ENCODE measurements at places on chromosomes 13 and 19. TPM values are rescaled to one million over a fixed set of nuclear protein-coding genes. Genes with fewer than 3 reads are reported as not detected.

Gene ACTMAP
- total RNA-seq = 2.0 TPM

Gene AMH
- 1.1 TPM for total RNA-seq

Gene GNG7
- total RNA-seq = 0.44 TPM

Gene PCDH20
- not detected for total RNA-seq

Gene SCGB2B2
- total RNA-seq = under 0.01 TPM

Gene IQCN
- 0.57 TPM for total RNA-seq

Gene GPR12
- not detected for total RNA-seq

Gene PSG7
- total RNA-seq = not detected

Gene SBK3
- total RNA-seq = not detected

Gene FOSB
- total RNA-seq = 3.6 TPM

Gene AP1M2
- total RNA-seq = 0.22 TPM

Gene TMEM205
- 54.3 TPM for total RNA-seq

Gene EXOSC5
- 18.0 TPM for total RNA-seq

Gene LRRC25
- total RNA-seq = 0.44 TPM

Gene SLC10A2
- not detected for total RNA-seq

Gene ATP4B
- total RNA-seq = not detected

Gene SBK2
- total RNA-seq = not detected

Gene SRRM5
- 0.22 TPM for total RNA-seq

Gene ZNF805
- total RNA-seq = 36.5 TPM

Gene HIPK4
- 0.14 TPM for total RNA-seq

Gene SNRPD2
- 234 TPM for total RNA-seq

Gene COX6B2
- 0.22 TPM for total RNA-seq

Gene KLK15
- not detected for total RNA-seq

Gene ZNF486
- 8.8 TPM for total RNA-seq

Gene ADPRHL1
- total RNA-seq = 3.3 TPM

Gene SPTBN4
- total RNA-seq = 0.14 TPM

Gene DPY19L3
- total RNA-seq = 27.4 TPM

Gene FGF9
- 0.22 TPM for total RNA-seq

Gene SIAH3
- total RNA-seq = not detected

Gene TPTE2
- not detected for total RNA-seq

Gene PRR20B
- not detected for total RNA-seq

Gene ATP7B
- 2.8 TPM for total RNA-seq

Gene SERPINE3
- total RNA-seq = not detected

Gene LMTK3
- not detected for total RNA-seq

Gene CGB3
- not detected for total RNA-seq

Gene FRY
- total RNA-seq = 15.9 TPM

Gene KCTD12
- total RNA-seq = 11.2 TPM

Gene PRRG2
- total RNA-seq = 0.22 TPM

Gene CNN1
- total RNA-seq = 26.8 TPM

Gene REXO1
- 19.9 TPM for total RNA-seq

Gene FCER2
- not detected for total RNA-seq

Gene CARM1
- total RNA-seq = 58.0 TPM

Gene CASP14
- total RNA-seq = not detected

Gene KASH5
- not detected for total RNA-seq

Data from placental pericyte (primary cell).